ENCODE measurements at places on chromosomes 16 and 17. TPM values are rescaled to one million over a fixed set of nuclear protein-coding genes. Genes with fewer than 3 reads are reported as not detected.

Gene SLC13A2
- 0.15 TPM for polyA plus RNA-seq

Gene CMTM2
- polyA plus RNA-seq: not detected

Gene AXIN2
- polyA plus RNA-seq: 3.2 TPM

Gene TUBG2
- 13.3 TPM for polyA plus RNA-seq

Gene CACNG3
- polyA plus RNA-seq: not detected

Gene NPLOC4
- polyA plus RNA-seq: 24.0 TPM

Gene ARHGAP44
- polyA plus RNA-seq: 2.8 TPM

Gene YBX2
- 1.8 TPM for polyA plus RNA-seq

- H3K27me3 ChIP-seq: no peaks in the 10 kb centered on the region
- DNase-seq: no peak
- no peak overlapping the region for H3K4me3 ChIP-seq
- no peak overlapping the region for H3K27ac ChIP-seq
- H3K4me1 ChIP-seq: no peaks in the 10 kb centered on the region
- no peaks in the 10 kb centered on the region for H3K36me3 ChIP-seq
Observed at GRCh38 chr17:80673152-80673920, 128.7 kb downstream of the RPTOR start.

DNA sequence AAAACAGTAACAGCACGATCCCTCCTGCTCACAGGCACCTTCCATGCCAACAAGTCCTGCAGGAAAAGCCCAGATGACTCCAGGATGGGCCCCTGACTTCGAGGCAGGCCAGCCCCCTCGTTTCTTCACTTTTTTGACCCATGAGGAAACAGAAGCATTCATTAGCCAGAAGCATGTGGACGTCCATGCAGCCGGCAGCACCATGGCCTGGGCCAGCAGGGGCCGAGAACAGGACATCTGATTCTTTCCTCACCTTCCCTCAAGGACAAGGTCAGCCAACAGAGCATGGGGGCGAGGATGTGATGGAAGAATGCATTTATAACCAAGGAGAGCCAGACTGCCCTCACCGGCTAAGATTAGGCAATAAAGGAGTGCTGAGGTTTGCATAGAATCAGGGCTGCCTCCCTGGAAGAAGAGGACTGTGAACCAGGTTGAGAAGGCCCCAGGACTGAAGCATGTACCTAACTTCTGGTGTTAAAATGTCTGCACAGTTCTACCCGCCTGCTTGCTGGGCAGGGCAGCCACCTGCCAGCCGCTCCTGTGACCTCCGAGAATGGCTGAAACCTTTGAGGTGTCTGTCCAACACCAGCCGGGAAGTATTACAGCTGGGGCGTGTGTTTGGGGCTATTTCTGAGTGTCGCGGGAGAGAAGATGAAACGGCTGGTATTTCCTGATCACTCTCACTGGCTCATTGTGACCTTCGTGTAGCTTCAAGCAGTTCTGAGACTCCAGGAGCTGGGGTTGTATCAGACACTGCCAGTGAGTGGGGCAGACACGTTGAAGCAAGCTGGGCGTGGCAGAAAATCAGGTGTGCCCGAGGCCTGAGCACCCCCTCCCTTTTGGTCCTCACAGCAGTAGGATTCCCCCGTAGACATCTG is 94.0 kb upstream of the TNRC6C start:
- no peak for DNase-seq
- H3K27ac ChIP-seq: no peak overlapping the region
- no peaks in the 10 kb centered on the region for H3K36me3 ChIP-seq

DNA sequence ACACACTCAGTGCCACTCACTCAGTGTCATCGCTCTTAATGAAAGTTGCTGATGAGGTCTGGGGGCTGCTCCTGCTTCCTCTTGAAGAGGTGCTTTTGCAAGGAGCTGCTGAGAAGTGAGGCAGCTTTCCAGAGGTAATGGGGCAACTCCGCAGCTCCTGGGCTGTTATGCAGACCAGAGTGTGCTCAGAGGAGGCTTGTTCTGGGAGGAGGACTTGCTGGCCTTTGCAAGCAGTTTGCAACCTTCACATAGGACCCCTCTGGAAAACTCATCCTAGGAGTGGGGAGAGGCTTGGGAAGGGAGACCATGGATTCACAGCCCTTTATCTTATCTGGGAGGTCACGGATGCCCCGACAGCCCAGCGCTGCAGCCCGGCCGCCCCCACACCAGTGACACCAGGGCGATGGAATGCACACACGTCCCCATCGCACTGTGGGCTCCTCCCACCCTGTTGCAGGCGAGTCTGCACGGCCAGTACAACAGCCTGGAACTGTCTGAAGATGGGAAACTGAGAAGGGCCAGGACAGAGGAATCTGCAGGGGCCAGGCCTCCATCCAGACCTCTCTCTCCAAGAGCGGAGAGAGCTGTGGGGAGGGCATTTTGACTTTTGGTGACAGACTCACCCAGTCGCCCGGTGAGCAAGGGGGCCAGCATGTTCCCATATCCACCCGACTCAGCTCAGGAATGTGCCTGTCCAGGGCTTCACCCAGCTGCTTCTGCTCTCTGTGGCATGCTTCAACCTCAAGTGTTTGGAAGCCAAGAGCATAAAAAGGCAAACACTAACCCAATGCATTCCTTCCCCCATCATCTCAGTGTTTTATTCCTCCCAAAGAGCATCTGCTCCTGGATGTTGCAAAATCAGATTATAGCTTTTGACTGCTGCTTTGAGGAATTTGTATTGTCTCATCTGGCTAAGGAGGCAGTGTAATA is 78.6 kb upstream of the ZNF469 start:
- H3K4me3 ChIP-seq: no peak overlapping the region
- no peak overlapping the region for H3K27ac ChIP-seq
- H3K4me1 ChIP-seq: peaks cover 6% of the 10 kb centered on the region

GRCh38 chr17:20852239-20852989 is 190.4 kb downstream of the USP22 start:
- DNase-seq: peak; percentile 55
- peaks cover 14% of the 10 kb centered on the region for H3K4me1 ChIP-seq
- H3K4me3 ChIP-seq: peak overlapping the region; percentile 26
- H3K27me3 ChIP-seq: no peaks in the 10 kb centered on the region
- no peak overlapping the region for H3K27ac ChIP-seq

DNA sequence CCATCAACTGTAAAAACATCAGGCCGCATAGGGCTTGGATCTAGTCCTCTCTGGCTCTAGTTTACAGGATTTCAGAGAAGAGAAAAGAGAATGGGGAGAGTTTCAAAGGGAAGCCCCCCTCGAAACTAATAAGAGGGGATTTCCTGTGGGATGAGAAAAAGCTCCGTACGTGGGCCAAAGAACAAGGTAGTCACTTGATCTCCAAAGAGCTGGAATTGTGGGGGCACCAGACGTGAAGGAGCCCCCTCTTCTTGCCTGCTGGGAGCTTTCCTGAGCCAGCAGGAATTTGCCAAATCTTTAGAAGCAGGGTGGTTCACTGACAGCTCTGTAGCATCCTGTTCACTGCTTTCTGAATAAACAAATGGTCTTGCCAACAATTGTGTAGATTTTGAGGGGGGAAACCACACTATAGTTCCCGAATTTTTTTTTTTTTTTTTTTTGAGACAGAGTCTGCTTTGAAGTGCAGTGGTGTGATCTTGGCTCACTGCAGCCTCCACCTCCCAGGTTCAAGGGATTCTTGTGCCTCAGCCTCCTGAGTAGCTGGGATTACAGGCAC is 7.0 kb upstream of the TMIGD1 start:
- DNase-seq: peak; percentile 29
- no peak overlapping the region for H3K4me3 ChIP-seq

DNA sequence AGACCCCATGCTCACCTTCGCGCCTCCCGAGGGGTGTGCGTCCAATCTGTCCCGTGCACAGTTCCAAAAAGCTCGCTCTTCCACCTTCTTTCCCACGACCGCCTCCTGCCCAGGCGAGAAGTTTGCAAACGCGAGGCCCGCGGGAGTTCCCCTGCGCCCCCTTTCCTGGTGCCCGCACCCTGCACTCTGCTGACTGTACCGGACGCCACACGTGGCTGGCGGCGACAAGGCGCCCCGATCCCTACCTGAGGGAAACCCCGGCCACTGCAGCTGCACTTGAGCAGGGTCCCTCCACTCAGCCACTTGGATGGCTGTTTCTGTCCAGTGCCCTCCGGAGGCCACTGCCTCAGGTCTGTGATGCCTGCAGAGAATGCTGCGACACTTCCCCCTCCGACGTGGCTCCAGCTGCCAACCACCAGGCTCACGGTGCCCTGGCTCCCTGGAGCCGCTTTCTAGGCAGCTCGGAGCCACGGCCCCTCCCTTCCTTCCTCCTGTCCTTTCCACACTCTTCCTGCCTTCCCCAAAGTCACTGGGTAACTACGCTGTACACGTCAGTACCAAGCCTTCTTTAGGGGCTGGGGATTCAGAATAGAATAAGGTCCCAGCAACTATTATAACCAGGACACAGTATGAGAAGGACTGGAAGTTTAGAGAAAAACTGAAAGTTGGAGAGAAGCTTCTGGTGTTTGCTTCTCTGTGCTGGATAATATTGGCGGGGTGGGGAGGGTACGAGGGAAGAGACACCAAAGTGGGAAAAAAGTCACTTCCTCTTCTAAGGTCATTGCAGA is at the start of gene MLKL:
Gene MLKL, minus strand, starts transcription at position 425 of the 788 bp plus-strand sequence. CDS start 5,105 bp downstream, outside the sequence.
- peak; percentile 72 for DNase-seq
- peak within 1 kb of the TSS; percentile 72 for H3K4me3 ChIP-seq
- no peaks in the 10 kb centered on the region for H3K27me3 ChIP-seq
- H3K4me1 ChIP-seq: peaks cover 23% of the 10 kb centered on the region

GRCh38 chr16:56682703-56683397 is 580 bp downstream of the MT1X start:
- H3K27me3 ChIP-seq: no peaks in the 10 kb centered on the region
- no peak for DNase-seq

DNA sequence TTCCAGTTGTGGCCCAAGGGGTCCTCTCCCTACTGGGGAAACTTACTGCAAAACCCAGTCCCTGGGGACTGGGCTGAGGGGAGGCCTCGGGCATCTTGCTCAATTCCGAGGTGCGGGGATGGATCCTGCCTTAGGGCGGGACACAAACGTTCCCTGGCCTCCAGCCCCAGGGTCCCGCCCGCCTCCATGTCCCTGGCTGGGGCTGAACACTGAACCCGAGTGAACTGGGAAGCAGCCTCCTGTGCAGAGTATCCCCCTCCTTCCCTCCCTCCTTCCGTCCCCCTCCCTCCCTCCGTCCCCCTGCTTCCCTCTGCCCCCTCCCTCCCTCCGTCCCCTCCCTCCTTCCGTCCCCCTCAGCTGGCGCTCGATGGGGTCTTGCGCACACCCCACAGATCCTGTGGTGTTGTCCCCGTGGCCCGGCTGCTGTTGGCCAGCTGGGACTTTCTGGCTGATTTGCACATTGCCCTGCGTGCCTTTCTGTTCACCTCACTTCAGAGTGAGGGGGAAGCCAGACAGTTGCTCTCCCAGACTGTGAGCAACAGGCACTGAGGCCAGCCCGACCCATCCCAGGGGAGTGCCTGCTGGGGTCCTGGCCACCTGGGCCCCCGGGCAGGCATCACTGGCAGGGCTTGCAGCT is 5.5 kb downstream of the TRAF7 start:
- DNase-seq: peak; percentile 39
- H3K36me3 ChIP-seq: peaks cover 5% of the 10 kb centered on the region
- H3K4me1 ChIP-seq: peaks cover 63% of the 10 kb centered on the region
- no peaks in the 10 kb centered on the region for H3K27me3 ChIP-seq

GRCh38 chr16:576197-576822 is 6.5 kb downstream of the PIGQ start:
- no peak overlapping the region for H3K27ac ChIP-seq
- no peaks in the 10 kb centered on the region for H3K27me3 ChIP-seq
- H3K4me3 ChIP-seq: no peak overlapping the region

DNA sequence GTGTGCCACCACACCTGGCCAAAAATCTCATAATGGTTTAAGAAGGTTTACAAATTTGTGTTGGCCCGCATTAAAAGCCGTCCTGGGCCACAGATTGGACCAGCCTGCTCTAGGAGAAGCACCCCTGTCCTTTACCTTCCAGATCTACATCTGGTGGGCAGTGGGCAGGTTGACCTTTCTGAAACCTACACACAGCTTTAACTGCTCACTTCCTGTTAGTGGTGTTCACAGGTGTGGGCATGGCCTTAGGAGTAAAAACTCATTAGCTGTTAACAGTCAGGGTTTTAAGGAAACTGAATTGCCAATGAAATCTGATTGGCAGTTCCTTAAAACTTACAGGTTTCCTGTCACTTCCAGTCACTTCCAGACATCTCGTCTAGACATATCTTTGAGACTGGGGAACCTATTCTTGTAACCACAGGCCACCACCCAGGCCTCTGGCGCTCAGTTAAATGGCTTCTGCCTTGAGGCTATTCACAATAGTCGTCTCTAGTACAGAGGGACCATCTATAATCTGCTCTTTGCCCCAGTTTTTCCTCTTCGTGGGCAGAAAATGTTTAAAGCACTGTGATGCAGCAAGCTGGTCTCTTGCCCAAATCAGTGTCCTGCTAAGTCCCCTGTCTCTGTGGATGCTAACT is 29.3 kb downstream of the GNGT2 start:
- H3K27ac ChIP-seq: no peak overlapping the region
- no peak overlapping the region for H3K4me3 ChIP-seq
- DNase-seq: no peak
- no peaks in the 10 kb centered on the region for H3K4me1 ChIP-seq

DNA sequence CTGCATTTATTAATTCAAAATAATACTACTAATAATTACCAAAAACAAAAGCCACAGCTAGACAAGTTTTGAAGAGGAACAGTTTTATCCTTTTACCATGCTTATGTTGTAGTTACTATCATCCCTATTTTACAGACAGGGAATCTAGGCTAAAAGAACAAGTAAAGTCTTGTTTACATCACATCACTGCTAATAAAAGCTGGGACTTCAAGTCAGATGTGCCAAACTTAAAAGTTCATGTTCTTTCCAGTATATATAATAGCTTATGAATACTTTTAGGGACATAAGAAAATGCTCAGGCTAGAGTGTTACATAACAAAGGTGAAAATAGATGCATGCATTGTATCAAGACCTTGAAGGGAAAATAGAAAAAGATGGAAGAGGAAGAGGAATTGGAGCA is 234.2 kb downstream of the CDH11 start:
- H3K36me3 ChIP-seq: no peaks in the 10 kb centered on the region
- H3K27me3 ChIP-seq: no peaks in the 10 kb centered on the region
- peaks cover under 1% of the 10 kb centered on the region for H3K4me1 ChIP-seq
- H3K4me3 ChIP-seq: no peak overlapping the region

DNA sequence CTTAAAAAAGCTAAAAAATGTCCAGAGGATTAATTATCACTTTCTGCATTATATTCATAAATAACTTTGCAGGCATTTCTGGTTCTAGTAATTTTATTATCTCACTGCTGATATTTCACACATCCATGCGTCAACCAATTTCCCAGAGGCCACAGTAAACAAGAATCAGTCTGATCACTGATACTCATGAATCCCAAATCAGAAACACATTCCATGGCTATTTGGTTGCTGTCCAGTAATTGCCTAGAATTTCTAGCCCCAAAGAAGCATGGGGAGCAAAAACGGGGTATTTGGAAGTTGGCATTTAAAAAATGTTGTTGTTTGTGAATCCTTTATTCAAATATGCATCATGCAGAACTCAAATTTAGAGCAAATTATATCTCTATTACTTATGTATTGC is 244.8 kb downstream of the CDH8 start:
- no peaks in the 10 kb centered on the region for H3K36me3 ChIP-seq
- no peak overlapping the region for H3K27ac ChIP-seq
- no peaks in the 10 kb centered on the region for H3K4me1 ChIP-seq
- no peak overlapping the region for H3K4me3 ChIP-seq
- no peak for DNase-seq

- H3K4me3 ChIP-seq: no peak overlapping the region
- DNase-seq: no peak
- no peaks in the 10 kb centered on the region for H3K27me3 ChIP-seq
- no peak overlapping the region for H3K27ac ChIP-seq
Observed at GRCh38 chr16:65743558-65743957, 621.7 kb upstream of the CDH11 start.

All from stomach (tissue), 19 donors.